ENCODE measurements at places on chromosomes 12 and 14.

DNA sequence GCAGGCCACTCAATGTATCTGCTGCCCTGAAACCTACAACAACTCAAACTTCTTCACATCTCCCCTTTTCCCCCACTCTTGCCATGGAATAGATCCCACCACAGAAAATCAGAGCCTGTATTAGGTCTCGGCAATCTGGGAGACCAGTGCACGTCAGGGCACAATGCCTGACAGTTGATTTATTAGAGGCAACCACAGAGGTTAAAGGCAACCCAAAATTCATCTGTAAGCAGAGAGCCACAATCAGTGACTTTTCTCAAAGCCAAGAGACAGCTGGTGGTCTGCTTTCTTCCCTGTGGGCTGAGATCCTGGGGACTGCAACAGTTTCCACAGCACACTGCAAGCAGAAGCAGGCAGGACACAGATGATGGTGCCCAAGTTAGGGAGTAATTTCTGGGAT is 169.0 kb upstream of the NTF3 start:
- no peak for DNase-seq

DNA sequence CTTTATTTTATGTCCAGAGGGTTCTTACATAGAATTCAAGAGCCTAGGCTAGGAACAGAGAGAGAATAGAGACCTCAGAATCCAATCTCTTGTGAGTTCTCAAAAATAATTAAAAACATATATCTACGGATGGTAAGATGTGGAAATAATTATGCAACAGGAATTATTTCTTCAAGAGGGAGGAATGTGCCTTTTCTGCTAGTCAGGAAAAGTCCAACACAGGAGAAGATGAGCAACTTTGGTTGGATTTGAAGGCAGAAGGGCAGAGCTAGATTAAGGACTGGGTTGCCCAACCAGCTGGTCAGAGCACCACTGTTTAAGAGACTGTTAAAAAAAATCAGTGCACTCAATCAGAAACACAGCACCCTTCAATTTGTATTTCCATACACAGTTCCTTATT is 365.5 kb downstream of the ETNK1 start:
- no peak for DNase-seq

GRCh38 chr12:115691123-115691522 is 586.4 kb downstream of the MED13L start:
- DNase-seq: no peak

DNA sequence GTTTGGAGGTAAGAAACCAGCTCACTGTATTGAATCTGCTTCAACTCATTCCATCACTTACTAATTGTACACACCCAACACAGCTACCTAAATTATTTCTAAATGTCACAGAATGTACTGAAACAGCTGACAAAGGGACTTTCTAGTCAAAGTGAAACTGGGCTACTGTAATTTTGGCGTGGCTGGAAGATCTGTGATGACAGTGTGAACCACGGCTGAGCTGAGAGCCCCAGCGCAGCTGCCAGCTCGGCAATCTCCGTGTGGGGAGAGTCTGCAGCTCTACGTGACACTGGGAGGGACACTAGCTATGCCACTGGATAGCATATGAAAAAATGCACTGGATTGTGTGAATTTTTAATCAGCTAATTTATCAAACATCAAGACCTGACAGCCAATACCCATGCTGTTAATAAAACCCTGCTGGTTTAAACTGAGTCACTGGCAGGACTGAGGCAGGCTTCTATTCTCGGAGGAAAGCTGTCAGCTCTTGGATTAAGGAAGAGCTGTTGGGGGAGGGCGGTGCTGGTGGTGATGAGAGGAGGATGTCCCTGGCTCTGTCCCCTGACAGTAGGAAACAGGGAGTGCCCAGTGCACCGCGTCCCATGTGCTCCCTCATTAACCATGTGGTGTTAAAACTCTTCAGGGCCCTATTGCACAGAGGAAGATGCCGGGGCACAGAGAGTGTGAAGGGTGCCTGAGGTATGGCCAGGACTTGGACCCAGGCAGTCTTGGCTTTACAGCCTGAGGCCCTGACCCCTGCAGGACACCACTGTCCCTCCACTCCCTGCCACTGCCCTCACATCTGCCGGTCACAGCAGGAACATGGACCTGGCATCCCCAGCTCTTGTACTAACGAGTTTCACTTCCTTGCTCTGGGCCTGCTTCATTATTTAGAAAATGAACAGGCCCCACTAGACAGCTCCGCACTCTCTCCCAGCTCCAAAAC is 13.3 kb downstream of the SLC15A4 start:
- DNase-seq: no peak

DNA sequence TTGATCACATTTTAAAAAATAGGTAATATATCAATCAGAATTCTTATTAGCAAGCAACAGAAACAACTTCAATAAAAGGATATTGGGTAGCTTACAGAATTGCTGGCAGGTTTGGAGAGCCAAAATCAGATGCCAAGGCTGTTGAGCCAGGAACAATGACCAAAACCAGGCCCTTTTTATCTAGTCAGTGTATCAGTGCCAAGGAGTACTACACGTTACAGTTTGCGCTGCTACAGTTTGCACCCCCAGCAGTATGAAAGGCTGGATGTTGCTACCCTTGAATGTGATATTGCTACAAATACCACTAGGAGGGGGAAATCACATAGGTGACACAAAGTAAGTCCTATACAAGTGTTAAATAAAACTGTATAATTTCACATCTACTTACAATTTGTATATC is 19.3 kb downstream of the CGRRF1 start:
- DNase-seq: no peak
